ENCODE measurements at places on chromosomes 16 and 17.

DNA sequence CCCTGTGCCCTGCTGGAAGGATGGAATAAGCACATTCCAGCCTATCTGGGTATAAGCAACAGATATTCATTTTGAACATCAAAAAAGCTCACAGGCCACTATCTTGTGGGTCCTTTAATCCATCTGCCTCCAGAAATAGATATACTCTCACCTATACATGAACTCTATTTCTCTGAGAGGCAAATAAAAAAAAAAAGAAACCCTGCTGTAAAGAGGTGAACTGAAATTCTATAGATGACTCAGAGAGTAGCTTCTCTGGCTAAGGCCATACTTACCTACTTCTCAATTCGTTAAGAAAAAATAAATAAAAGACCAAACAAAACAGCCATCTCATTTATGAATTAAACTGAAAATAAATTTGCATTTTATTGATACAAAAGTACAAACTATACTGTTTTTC is 86.3 kb downstream of the DYNLRB2 start:
- DNase-seq, result no peak

- DNase-seq, result no peak
These were observed 8.1 kb downstream of the MYOCD start for GRCh38 chr17:12673788-12674187.

DNA sequence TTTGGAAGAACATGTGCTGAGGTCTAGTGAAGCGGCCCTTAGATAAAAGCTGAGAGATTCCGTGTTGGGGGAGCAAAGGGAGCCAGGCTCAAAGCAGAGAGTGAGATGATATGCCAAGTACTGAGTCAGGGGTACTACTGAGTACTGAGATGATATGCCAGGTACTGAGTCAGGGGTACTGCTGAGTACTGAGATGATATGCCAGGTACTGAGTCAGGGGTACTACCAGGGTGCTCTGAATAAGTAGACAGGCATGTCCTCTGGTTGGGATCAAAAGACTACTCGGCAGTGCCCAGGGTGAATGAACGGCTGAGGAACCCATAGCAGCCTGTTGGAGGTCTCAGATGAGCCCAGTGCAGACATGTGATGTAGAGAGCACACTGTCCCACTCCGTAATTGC is 239.0 kb downstream of the SOX9 start:
- DNase-seq, result no peak

DNA sequence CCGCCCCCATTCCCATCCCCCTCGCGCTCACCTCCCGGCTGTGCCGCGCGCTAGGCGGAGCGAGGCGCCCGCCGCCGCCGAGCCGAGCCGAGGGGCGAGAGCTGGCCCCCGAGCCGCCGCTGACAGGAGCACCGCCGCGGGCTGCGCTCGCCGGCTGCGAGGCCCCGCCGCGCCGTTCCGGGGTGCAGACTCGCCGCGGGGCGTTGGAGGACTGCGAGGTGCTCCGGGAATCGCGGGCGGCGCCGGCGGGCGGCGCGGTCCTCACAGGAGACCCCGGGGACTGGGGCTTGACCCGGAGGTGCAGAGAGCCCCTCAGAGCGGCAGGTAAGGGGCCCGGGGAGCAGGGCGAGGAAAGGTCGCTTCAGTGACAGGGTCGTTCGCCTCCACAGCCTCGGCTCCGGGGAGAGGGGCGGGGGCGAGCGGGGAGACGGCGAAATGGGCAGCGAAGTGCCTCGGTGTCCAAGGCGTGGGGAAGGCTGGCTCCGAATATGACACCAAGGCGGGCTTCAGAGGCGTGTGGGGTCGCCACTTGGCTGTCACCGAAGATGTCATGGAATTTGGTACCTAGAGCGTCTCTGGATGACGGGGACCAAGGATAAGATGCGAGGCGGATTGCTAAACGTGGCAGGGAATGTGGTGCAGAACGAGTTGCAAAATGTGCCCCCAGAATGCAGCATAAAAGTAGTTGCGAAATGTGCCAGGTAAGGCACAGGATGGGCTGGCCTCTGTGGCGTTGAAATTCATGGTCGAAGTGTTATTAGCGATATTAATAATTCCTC is 580 bp downstream of the TANC2 start:
- DNase-seq, result no peak

- peak; percentile 95 for DNase-seq
These were observed 39.4 kb downstream of the TUBD1 start for GRCh38 chr17:59853168-59853918.

- no peak for DNase-seq
These were observed 165.3 kb downstream of the SDK2 start for GRCh38 chr17:73478768-73479424.

GRCh38 chr17:50533720-50534148 is 1.2 kb downstream of the EPN3 start:
- no peak for DNase-seq

Measured in non-pigmented ciliary epithelial cell (primary cell).